Transverse colon (tissue), 4 donors: ENCODE measurements at places on chromosomes 3 and 15. TPM values are rescaled to one million over a fixed set of nuclear protein-coding genes. Genes with fewer than 3 reads are reported as not detected.

GRCh38 chr15:81265256-81265943, 58.5 kb downstream of the STARD5 start:
- DNase-seq: no peak

GRCh38 chr3:76500746-76501275, 539.1 kb upstream of the ROBO2 start:
- no peak for DNase-seq

DNA sequence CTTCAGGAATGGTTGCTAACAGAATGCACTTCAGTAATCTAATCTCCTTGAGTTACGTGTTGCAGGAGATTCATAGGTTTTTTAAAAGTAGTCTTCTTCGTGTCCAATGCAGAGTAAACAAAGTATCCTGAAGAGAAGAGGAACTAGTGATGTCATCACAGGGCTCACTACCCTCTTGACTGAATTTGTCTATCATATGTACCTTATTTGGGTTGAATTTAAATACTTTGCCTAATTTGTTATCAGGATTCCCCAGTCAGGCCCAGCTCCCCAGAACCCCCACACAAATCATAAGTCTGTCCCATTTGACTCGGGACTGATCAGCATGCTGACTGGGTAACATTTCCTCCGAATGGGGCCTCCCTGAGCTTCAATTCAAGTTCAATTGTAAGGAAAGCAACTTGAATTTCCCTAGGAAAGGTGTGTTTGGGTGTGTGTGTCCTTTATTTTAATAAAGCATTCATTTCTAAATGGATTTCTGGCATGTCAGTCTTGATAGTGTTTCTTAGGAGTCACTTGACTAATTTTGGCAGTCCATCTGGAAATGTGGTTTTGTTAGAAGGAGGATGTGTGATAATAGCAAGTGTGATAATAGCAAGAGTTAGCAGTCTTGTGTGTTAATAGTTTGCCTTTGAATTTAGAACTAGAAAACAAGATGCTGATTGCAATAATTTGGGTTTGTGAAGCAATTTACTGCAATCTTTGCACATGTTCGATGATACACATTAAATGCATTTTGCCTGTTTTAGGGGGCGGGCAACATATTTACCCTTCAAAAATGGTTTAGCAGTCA, 21.9 kb downstream of the OXNAD1 start:
- no peak for DNase-seq

Gene CCDC80
- total RNA-seq: 8.5 TPM

- DNase-seq: no peak
Observed at GRCh38 chr3:13289771-13290285, 130.3 kb downstream of the NUP210 start.

DNA sequence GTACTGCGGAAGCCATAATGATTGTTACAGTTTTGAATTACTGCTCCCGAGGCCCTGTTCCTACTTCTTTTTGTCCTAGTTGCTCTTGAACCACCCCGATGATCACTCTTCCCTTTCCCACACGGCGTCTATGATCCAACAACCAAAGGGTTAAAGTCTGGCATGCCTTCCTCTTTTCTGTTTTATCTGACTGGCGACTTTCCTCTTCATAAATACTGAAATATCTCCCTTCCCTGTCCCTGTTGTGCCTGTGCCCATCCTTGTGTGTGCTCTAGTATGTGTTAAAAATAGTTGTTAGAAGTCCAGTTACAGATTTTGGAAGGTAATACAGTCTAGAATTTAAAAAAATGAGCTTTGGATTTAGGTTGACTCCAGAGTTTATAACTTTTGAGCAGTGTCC, 83.6 kb downstream of the AKAP13 start:
- no peak for DNase-seq

Gene IGSF11
- 0.27 TPM for total RNA-seq

- no peak for DNase-seq
Observed at GRCh38 chr3:45858809-45859543, 17.1 kb upstream of the LZTFL1 start.

Gene ALDH1A2
- total RNA-seq: 1.7 TPM
